ENCODE measurements at places on chromosomes 2 and 18.
A peak's percentile ranks its signal among the peaks of the same experiment; 100 is the strongest.

GRCh38 chr2:188291617-188292347, at the start of gene GULP1:
TSS of gene GULP1 (plus strand) at chr2:188291874. CDS start at chr2:188477703, 185,829 bp downstream.
- peak; percentile 83 for DNase-seq

- no peak for DNase-seq
Observed at GRCh38 chr18:24516261-24516660, 55.8 kb downstream of the HRH4 start.

GRCh38 chr2:120559401-120559800, 176.3 kb upstream of the GLI2 start:
- DNase-seq, result no peak

- peak; percentile 62 for DNase-seq
Observed at GRCh38 chr2:199457147-199458008, at the start of gene SATB2. TSS of gene SATB2 (minus strand) at chr2:199457939. CDS start at chr2:199456037, 1,902 bp downstream.

DNA sequence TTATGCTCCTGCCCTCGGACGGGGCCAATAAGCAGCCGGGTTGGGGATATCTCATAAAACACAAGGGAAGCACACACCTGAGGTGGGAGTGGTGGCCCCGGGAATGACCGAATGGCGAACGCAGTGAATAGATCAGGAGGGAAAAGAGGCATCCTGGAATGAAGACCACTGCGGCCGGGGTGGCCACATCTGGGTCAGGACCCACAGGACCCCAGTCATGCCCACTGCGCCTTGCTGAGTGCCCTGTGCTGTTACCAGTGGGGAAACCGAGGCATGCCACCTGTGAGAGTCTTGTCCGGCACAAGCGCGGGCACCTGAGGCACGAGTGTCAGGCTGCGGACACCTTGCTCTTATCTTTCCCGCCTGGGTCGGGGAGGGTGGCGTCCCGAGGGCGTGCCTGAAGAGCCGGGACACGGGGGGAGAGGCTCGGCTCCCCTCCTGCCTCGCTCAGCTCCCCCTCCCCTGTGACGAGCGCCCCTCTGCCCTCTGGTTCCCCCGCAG, 1.6 kb downstream of the PDCD1 start:
- DNase-seq, result no peak

GRCh38 chr2:17252258-17252657, 266.0 kb downstream of the RAD51AP2 start:
- DNase-seq, result no peak

DNA sequence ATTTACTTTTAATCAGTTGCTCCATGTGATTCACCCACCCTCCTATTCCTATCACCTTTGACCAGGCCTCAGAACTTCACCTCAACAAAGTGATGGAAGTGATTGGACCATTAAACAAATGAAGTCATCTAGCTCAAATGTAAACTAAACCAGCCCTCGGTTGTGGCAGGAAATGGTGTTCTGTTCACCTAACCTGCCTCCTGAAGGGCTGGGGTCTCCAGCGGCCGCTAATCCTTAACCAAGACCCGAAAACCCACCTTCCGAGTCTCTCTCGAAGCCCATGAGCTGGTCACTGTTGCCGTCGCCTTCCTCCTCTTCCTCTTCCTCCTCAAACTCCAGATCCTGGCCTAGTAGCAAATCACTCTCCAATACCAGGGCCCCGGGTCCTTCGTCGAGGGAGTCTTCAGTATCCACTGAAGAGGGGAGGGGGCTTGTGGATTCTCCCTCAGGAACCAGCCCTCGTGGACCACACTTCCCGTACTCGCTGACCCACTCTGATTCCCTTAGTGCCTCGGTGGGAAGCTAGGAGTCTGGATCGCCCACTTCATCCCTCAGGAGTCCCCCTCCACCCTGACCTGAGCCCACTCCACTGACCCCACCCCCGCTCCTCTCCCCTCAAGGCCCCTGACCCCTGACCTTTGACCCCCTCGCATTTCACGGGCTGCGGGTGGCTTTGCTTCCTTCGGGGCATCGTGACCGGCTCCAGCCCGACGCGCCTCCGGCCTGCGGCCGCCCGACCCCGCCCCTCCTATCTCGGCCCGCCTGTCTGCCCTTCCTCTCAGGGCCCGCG, 503 bp downstream of the ZNF513 start:
- no peak for DNase-seq

GRCh38 chr2:201262718-201263117, 2.4 kb downstream of the CASP8 start:
- DNase-seq, result no peak

DNA sequence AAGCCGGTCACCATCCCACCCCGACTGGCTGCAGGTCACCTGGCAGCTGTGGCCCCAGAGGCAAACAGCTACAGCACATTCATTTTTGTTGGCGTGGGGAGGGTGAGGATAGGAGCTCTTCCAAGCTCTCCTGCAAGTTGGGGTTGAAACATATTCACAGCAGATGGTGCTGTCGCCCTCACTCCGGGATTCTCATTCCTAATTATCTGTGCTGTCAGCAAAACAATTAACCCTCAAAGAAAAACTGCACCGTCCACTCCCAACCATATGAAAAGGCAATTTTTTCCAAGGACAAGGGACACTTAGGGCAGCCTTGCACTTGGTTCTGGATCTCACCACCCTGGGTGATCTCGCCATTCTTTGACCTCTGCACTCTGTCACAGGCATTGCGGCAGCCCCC, 68.6 kb downstream of the ZBTB7C start:
- peak; percentile 53 for DNase-seq

- DNase-seq, result no peak
Observed at GRCh38 chr2:70202236-70202806, 11.5 kb upstream of the C2orf42 start.

DNA sequence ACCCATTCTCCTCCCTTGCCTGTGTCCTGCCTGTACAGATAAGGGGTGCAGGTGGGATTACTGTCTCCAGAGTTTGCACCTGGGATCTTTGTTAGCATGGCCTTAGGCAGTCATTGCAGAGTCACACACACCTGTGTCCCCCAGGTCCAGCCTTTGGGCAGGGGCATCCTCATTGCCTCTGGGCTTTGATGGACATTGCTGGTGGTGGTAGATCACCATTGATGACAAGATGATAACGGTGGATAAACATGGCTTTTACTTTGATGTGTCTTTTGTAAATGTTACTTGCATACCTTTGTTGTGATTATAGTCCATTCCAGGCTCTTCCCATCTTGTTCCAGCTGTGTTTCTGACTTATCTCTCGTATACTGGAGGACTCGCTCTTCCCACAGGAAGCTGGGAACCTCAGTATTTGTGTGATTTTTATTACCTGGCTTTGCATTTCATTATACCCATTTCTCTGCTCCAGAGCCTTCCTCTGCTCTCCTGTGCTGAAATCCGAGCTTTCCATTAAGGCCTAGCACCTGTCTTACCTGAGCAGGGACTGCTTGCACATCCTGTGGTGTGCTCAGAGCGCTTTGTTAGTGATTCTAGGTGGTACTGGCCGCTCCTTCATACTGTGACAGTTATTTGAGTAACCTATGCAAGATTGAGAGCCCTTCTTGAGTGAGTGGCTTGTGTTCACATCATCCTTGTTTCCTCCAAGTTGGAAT, 79.2 kb downstream of the PTPRM start:
- DNase-seq, result no peak

GRCh38 chr2:144414324-144414845, 105.5 kb downstream of the ZEB2 start:
- DNase-seq, result no peak

- no peak for DNase-seq
Observed at GRCh38 chr2:88452565-88452905, at the start of gene FOXI3. TSS of gene FOXI3 (minus strand) at chr2:88452693. CDS start at chr2:88452535, 158 bp downstream.

- peak; percentile 67 for DNase-seq
Observed at GRCh38 chr2:3264010-3264744, 113.4 kb downstream of the EIPR1 start.

- DNase-seq, result no peak
Observed at GRCh38 chr18:41862921-41863320, 92.1 kb upstream of the PIK3C3 start.

DNA sequence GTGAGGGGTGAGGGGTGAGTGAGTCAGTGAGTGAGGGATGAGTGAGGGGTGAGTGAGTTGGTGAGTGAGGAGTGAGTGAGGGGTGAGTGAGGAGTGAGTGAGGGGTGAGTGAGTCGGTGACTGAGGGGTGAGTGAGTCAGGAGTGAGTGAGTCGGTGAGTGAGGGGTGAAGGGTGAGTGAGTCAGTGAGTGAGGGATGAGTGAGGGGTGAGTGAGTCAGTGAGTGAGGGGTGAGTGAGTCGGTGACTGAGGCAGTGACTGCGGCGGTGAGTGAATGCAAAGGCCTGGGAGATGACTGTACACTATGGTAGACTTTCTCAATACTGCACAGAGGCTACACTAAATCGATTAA, 16.6 kb downstream of the THAP4 start:
- DNase-seq, result no peak

DNA sequence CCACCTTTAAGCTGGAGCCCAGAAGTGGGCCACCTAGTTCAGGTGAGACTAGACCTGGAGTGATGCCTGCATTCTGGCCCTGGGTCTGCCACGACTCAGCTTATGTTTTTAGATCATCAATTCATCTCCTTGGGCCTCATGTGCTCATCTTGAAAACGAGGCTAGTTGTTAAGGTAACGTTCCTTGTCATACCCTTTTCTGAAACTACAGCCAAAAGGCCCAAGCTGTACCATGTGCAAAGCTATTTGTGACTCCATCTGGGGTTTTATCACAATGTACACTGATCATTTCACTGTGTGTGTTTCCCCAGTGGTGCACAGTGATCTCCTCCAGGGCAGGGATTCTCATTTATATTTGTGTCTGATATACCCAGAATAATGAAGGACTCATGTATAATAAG, 138.4 kb upstream of the COPS8 start:
- no peak for DNase-seq

DNA sequence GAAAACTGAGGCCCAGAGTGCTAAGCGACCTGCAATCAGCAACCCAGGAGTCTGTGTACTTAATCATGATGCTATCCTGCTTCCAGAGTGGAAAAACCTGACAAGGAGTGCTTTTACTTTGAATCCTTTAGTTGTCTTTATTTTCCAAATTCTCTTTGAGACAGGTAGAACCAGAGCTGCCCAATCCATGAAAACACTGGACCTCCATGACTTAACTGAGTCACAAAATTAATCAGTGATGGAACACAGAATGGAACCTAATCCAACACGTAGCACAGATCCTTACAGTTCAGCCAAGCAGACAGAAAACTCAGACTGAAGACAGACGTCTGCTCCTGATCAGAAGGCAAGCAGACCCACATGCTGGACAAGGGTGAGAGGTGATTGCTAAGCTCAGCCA, 175.6 kb downstream of the BCL11A start:
- DNase-seq, result no peak

GRCh38 chr2:19346983-19347618, 11.3 kb downstream of the OSR1 start:
- DNase-seq, result no peak

- DNase-seq, result no peak
Observed at GRCh38 chr2:88329815-88330603, 122.5 kb downstream of the FOXI3 start.

DNA sequence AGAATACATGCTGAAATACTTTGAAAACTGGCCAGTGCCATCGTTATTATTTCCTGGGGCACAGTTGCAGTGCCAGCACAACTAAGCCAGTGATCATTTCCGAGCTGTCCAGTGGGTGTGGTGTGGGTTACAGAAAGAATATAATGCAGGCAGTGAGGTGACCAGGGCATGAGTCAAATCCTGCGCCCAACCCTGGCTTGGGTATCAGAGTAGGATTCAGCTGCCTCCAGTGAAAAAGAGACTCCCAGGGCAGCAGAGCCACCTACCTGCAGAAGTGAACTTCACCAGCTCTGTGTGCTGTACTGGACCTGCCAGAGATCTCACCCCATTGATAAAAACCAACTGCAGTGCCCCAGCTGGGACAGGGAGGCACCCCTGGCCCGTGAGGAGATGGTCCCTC, 18.0 kb downstream of the SLC9A2 start:
- no peak for DNase-seq

DNA sequence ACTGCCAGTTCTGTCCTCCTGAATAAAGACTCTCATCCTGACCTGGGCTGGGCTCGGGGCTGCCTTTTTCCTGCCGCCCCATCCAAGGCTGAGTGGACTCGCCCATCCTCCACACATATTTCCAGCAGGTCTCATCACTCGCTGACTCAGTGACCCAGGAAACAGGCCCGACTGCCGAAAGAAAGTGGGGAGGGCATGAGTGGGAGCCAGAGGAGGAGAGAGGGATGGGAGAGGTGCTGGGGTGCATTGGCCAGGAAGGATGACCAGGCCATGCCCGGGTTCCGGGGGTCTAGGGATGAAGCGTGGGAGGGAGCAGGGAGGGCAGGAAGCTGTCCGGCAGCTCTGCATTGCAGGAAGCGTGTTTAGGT, 66.7 kb downstream of the TWIST2 start:
- DNase-seq, result no peak

GRCh38 chr2:47091118-47091517, 64.0 kb downstream of the STPG4 start:
- no peak for DNase-seq

DNA sequence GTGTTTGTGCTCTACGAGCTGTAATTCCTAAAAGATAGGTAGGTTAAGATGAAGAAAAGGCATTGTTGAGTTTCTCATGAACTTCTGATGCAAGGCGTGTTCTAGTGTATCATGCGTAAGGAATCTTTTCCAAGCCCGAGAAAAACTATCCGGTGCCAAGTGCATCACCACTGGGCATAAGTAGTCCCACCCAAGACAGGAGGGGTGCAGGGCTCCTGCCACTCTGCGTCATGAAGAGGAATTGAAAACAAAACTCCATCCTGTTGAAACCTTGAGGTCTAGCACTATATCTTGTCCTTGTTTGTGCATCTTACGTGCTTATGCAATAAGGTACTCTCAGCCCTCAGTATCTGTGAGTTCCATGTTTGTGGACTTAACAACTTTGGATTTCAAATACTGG, 45.7 kb downstream of the RAB31 start:
- no peak for DNase-seq

DNA sequence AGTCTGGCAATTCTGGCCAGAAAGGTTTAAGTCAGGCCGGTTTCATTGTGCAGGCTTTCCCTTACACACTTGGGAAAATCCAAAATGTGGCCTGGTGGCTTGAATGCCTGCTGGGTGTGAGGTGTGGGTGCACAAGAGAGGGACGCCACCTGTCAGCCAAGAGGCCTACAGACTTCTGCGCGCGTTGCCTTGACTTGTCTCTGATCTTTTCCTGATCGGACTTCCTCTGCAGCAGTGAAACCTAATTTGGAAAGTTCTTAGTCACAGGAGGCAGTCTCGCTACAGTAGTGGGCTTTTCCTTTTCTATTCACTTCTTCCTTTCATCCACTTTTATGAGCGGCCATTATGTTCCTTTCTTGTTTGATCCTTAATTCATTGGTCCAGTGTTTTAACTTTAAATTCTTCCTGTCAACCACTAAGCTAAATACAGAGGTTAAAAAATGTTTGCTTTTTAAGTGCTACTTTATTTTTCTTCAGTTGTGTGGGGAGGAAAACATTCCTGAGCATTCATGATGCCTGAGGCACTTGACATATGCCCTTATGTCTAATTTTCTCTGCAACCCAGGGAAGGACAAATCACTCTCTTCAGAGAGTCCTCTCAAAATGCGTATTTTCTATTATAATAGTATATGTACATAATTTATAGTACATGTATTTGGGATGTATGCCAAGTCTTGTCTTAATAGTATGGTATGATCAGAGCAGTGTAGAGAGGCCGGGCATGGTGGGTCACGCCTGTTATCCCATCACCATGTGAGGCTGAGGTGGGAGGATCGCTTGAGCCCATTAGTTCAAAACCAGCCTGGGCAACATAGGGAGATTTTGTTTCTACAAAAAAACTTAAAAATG, 128.9 kb downstream of the WDSUB1 start:
- DNase-seq, result no peak
